Retina (tissue), 1 donor: ENCODE measurements at places on chromosomes 4 and X.

DNA sequence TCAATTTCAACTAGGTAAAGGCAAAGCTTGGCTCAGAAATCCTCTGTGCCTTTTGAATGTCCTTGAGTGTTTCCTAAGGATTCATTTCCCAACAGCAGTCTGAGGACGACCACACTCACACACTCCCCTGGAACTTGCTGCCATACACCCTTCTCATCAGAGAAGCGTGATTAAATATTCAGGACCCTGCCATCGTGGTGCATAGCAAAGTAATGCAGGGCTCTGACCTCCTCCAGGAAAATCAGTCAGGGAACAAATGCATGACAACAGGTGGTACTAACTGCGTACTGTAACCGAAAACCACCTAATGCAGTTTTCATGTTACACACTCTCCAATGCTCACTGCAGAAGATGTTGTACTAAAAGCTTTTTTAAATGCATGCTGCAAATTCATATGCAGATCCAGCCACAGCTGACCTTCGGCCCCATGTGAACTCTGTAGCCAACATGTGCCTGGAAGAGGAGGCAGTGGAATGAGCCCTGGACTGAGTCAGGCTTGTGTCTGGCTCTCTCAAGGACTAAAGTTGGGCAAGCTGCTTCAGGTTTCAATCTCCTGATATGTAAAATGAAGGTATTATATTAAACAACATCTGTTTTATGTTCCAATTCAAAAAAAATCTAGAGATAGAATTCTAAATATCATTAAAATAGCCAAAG lies 238.3 kb downstream of the KCNIP4 start:
- peak; percentile 58 for DNase-seq

DNA sequence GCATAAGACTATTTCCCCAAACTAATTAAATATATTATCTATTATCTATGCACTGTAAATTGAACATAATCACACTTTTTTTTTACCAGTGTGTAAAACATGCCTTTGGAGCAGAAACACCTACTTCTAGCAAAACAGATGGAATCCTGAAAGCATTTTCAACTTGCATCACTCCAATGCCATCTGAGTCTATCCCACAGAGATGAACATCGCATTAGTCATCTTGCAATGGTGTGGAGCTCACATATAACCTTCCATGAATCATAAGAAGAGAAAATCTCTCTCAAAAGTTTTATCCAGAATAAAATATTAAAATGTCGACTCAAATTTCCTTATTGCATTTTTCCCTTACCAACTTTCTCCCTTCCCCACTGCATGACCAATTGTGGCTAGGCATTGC lies 406.7 kb upstream of the ACTRT1 start:
- no peak for DNase-seq

DNA sequence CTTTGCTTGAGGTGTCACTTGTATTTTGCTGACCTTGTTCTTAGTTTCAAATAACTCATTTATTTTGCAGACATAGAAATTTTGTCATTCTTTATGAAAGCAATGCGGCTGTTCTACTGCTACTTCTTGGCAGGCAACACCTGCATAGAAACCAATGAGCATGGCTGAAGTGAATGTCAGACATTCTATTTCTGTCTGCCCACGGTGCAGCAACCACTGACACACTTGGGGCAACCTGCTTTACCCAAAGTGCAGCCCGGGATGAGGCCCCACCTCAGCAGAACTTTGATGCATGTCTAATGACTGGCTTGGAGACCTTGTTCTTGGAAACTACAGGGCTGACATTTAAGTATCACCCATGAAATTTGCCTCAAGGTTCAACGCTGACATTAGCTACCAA lies 93.6 kb downstream of the RBM47 start:
- no peak for DNase-seq

DNA sequence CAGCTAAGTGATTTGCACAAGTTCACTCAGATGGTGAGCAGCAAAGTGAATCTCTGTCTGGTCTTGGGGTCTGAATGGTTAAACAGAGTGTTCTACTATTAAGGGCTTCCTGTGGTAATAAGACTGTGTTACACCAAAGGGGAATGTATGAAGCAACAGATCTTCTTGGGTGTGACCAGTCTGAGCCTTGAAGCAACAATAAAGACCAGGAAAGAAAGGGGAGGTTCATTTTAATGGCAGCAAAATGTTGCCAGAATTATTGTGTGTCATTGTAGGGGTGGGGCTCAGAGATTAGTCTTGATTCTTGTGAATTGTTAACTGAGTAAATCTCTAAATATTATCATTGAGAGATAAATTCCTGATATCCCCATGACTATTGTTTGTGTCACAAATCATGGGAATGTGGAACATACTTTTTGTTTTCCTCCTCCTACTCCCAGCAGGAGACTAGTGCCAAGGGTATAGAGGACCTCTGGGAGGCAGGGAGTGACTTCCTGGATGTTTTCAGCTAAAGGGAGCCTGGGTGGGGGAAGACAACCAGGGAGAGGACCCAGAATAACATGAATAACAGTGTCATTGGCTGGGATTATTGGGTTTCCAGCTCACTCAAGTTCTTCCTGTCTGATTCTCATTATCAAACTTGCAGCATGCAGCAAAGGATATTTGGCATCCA lies 141.4 kb upstream of the PAK3 start:
- no peak for DNase-seq

DNA sequence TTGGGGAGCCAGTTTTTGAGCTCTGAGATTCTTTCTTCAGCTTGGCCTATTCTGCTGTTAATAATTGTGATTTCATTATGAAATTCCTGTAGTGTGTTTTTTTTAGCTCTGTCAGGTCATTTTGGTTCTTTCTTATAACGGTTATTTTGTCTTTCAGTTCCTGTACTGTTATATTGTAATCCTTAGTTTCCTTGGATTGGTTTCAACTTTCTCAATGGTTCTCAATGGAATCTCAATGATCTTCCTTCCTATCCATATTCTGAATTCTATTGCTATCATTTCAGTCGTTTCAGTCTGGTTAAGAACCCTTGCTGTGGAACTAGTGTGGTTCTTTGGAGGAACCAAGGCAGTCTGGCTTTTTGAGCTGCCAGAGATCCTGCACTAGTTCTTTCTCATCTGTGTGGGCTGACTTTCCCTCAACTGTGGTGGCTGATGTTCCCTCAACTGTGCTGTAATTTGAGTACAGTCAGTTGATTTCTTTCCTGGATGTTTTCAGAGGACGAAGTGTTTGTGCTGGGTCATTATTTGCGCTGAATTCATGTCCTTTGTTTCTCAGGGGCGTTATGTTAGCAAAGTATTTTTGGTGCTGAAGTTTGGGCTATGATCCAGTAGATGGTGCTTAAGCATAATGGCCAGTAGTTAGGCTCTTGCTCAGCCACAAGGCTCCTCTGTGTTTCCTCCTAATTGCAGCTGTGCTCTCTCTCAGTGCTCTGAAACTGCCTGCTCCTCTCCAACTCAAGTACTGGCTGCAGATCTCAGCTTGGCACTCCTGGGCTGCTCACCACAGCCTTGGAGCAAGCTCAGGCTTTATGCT lies 27.5 kb downstream of the ENPEP start:
- no peak for DNase-seq

- no peak for DNase-seq
These were observed 63.4 kb downstream of the LCORL start for GRCh38 chr4:17958181-17958580.

- DNase-seq: no peak
These were observed 156.3 kb upstream of the RAI2 start for GRCh38 chrX:18017411-18017810.

DNA sequence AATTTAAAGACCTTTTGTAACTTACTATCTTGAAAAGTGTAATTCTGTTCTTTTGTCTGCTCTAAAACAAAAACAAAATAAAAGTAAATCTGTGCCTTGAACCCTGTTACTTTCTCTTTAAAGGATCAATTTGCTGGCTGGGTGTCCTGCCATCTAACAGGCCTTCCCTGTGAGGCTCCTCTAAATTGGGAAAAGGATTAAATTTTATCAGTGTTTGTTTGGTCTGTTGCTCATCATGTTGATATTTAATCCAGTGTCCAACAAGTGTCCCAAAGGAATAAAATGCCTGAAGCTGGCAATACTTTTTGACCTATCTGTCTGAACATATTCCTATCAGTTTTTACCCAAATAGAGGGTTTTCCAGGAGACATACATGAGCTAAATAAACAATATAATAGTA lies 688.7 kb downstream of the IL1RAPL1 start:
- no peak for DNase-seq

- DNase-seq: no peak
These were observed 128.7 kb downstream of the MID1IP1 start for GRCh38 chrX:38929966-38930421.

DNA sequence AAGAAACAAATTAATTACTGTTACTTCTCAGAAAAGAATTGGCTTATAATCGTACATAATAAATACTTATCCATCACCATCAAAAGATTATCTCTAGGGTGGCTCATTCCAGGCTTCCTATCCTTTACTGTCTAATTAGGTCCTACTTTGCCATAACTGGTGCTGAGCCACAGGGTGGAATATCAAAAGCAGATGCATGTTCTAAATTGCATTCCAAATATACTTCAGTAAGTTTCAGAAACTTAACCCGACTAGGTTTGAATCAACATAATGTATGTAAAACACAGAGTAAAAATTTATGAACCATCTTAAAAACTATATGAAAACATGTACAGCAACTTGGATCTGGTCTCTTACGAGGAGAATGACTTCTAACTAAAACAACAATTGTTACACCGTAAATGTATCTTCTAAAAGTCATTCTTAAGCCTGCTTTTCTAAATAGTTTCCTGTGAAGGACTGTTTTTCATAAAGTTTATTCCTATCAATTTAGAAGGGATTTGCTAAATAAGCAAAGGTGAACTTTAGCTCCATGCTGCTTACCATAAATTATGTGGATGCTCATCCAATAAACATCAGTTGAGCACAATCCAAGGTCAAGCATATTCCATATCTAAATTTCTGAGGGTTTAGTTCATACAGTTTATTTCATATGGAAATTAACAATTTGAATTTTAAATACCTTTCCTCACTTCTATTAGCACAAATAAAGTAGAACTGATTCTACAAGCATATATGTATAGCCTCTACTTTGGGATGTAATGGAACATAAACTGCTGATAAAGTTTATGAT lies 13.4 kb downstream of the ZAR1 start:
- no peak for DNase-seq

DNA sequence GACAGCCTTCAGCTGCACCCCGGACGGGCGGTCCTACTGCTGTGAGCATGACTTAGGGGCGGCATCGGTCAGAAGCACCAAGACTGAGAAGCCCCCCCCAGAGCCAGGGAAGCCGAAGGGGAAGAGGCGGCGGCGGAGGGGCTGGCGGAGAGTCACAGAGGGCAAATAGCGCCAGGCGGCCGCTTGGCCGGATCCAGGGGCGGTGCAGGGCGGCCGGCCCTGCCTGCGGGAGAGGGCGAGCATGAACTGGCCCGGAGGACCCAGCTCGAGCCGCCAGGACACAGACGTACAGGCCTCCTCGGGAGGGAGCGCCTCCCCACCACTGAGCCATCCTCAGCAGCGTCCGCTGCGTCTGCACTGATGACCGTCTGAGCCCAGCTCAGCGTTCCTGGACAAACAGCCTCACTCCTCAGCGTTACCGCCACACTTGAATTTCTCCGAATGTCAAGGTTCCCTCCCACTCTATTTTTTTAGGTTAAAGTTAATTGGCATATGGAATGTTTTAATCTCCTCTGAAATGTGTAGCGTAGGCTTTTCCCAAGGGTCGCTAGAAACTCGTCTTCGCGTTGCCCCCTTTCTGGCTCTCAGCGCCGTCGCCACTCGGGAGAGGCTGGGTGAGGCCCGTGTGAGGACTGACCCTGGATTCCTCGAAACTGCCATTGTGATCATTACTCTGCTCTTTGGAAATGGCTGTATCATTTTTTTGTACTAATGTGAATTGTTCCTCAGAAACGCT lies 29.9 kb downstream of the NELFA start:
- DNase-seq: peak; percentile 11

DNA sequence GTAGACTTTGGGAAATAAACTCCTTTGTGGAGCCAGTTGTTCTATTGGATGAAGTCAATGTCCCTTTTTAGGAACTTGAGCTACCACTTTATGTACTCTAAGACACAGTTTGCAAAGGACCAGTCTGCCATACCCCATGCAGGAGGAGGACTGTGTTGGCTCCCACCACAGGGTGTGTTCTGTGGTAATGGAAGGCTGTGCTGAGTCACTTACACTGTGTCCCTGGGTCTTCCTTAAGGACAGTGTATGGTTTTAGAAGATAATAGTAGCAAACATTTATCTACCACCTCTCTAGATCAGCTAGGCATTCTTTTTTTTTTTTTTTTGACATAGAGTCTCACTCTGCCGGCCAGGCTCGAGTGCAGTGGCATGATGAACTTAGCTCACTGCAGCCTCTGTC lies 184.0 kb upstream of the PGRMC2 start:
- DNase-seq: no peak

GRCh38 chr4:93127489-93127888 lies 701.1 kb upstream of the ATOH1 start:
- DNase-seq: no peak

DNA sequence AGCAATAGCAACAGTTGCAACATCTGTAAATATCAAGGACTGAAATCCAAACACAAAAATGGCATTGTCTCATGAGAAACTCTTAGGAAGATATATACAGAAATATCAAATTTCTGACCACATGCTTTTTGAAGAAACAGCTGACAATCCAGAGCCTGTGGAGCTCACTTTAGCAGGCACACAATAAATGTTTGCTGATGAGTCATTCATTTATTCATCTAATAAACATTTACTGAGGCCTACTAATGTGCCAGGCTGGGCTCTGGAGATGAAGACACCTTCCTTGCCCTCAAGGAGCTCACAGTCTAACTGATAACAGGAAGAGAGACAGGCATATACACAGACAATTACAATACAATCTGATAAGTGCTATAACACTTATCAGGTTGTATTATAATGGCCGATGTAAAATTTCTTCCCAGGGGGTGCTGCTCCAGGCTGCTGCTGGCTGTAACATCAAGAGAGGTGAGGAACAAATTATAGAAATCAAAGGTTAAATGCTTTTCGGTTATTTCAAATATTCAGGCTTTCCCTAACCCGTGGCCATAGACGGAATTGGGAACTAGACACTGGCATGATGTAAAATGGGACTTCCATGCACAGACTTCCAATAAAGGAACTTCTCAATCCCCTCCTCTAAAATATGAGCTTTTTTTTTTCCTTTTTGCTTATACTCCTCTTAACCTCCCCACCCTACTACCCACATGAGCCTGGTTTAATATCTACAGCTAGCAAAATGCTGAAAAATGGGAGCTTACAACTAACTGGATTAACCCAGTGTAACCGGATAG lies 16.8 kb upstream of the ZCCHC13 start:
- DNase-seq: no peak

DNA sequence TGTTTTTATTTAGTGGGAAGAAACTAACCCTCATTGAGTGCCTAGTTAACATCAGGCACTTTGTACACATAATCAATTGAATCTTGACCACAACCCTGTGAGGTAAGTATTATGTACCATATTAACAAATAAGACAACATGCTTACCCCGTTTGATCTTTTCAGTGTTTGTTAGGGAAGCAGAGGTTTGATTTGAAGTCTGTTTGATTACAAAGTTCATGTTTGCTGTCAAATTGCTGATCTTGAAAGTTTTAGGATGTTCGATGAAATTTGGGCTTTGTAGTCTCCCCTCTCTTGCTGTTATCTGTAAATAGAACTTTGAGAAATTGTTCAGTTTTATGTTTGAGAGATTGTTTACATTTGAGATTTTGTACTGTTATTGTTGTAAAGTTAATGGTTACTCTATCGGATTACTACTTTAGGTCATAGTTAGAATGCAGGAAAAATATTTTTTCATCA lies 13.4 kb upstream of the ADH4 start:
- DNase-seq: no peak

GRCh38 chrX:10259716-10260115 lies 102.9 kb downstream of the CLCN4 start:
- DNase-seq: no peak
